SHP77 treated with DMSO at 0.1 percent for 48 hours (cell line): ENCODE measurements at places on chromosomes 13 and 19.
A peak's percentile ranks its signal among the peaks of the same experiment; 100 is the strongest.

DNA sequence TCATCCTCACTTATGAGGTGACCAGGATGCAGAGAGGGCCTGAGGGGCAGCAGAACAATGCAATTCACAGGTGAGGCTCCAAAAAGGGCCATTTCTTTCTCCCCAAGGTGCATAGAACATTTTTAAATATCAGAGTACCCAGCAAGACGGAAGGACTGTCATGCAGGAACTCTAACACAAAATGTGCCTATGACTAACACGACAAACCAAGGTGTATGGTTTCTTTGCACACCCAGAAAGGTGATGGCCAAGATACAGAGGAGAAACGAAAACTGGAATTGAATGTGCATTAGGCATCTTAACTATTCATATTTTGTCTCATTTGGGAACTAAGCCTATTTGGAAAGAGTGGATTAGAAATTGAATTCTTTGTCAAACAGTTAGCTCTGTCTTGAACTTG lies 29.9 kb downstream of the SHISA2 start:
- no peak for DNase-seq

DNA sequence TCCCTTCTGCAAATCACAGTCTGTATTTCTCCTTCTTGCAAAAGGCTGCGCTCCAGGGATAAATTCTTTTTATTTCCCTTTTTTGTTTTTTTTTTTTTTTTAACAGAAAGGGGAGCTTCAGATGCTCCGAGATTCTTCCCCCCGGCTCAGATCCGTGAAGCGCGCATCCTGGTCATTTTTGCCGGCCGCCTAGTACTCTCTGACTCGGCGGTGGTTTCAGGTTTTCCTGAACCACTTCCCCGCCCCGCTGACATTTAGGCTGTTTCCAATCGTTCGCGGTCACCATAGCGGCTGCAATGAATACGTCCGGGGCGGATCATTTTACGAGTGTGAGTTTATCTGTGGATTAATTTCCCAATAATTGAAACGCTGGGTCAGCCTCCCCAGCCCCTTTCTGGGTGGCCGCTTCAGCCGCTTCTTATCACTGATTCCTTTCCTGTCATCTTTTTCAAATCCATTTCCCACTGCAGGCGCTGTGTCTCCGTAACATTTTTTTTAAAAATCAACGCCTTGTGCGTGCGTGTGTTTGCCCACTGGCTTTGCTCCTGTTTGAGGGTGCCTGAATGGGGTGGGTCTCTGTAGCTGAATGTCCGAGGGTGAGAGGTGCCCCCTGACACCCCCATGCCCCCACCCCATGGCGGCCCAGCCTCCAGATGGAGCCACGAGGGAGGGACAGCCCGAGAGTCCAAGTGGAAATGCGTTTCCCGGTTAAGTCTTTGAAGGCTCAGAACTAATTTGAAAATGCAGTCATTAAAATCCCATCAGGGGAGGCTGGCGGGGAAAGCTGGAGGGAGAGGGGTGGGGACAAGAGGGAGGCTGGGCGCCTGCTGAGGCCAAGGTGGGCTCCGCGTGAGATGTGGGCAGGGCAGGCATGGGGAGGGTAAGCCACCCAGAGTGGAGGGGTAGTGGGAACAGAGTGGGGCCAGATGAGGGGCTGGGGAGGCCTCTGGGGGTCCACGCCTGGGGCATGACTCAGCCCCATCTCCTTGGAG lies 10.6 kb downstream of the ONECUT3 start:
- DNase-seq, result no peak

DNA sequence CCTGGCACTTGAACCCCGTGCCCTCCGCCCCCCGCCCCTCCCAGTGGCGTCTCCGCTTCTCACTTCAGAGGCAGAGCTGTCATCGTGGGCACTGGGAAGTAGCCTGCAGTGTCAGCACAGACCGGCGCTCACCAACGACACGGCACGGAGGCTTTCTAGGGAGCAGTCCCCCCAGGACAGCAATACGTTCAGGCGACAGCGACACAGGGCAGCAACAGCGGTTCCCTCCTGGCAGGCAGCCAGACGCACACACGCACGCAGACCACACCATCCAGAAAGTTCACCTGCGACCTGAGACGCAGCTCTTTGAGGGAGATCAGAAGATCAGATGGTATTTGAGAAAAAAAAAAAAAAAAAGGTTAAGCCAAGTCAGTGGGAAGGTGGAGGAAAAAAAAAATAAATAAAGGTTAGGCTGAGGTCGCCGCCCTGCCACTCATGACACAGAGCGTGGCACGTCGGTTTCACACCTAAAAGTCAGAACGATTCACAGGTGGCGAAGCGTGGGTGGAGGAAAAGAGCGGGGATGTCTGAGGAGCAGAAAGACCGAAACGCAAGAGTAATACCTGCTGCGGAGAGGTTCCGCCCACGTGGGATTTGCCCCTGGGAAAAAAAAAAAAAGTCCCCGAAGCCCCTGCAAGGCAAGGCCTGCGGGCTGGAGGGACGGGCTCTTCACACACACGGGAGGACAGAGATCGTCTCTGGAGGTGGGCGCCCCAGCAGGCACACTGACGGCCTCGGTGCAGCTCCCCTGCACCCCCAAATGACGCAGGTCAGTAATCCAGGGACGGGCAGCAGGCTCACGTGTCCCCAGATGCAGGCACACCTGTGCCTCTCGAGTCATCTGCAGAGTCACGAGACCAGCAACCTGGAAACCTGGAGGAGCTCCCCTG lies 94.5 kb downstream of the GNG7 start:
- no peak for DNase-seq

DNA sequence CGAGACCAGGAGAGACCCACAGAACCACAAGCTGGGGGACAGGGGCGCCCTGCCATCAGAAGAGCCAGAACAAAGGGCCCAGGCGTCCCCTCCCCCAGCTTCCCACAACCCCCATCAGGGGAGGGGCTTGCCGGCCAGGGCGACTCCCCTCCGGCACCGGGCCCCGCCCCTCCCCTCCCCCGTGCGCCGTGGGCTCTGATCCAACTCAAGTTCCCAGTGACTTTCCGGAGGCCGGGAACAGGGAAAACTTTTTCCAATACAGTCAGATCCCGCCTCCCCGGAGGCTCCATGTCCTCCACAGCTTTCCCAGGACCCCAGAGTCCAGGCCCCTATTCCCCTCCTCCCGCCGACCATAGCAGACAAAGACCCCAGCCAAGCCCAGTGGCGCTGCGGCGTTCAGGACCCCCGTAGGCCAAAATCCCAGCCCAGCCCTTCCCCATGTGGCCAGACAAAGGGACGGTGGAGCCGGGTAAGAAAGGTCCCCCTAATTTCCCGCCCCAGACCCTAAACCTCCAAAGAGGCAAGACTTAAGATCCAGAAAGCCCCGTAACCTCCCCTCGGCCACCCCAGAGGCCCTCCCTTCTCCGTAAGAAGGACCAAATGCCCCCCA lies 673 bp downstream of the TEAD2 start:
- DNase-seq, result no peak

DNA sequence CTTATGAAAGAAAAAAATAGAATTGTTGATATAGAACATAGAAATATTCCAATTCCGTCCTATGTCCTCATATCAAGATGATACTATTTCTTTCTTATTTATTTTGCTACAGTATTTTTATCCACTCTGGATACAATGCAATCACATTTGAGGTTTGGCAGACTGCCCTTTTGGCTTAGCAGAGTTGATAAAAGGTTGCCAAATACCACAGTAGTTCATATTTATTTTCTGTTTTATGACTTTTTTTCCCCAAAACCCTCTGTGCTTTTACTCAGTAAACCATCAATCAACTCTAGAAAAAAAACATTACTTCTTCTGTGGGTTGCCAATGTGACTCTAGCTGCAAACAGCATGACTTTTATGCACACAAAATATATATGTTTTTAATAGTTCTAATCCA lies 424.5 kb downstream of the PCDH9 start:
- no peak for DNase-seq

DNA sequence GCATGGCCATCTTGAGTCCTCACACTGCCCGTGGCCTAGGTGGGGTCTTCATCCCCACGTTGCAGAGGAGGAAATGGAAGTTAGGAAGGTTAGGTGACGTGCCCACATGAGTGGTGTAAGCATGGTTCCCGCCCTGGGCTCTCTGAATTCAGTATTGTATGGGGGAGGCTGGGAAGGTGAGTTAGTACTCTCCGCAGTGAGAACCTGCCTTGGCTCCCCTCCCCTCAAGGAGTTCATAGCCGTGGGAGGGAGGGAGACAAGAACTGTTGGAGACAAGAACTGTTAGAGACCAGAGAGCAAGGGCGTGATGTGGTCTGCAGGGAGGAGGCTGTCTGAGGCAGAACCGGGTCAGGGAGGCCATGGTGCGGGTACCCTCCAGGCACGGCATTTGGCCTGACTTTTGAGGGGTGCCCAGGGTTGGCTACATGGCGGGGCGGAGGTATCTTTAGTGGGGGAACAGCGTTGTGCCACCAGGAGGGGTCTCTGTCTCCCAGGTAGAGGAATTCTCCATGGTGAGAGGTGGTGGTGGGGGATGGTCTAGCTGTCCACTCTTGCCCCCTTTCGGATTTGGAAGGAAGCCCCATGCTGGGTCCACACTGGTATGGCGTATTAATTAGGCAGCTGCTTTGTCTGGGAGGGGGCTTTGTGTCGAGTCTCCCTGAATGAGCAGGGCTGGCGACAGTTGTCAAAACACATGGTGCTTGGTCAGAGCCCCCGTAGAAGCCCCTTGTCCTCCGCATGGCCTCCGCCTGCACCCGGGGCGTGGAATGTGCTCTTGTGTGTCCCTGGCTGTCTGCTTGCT lies 45.8 kb downstream of the CAPN12 start:
- no peak for DNase-seq

- DNase-seq, result peak; percentile 84
Observed at GRCh38 chr19:38849147-38849859, 483 bp downstream of the HNRNPL start.

DNA sequence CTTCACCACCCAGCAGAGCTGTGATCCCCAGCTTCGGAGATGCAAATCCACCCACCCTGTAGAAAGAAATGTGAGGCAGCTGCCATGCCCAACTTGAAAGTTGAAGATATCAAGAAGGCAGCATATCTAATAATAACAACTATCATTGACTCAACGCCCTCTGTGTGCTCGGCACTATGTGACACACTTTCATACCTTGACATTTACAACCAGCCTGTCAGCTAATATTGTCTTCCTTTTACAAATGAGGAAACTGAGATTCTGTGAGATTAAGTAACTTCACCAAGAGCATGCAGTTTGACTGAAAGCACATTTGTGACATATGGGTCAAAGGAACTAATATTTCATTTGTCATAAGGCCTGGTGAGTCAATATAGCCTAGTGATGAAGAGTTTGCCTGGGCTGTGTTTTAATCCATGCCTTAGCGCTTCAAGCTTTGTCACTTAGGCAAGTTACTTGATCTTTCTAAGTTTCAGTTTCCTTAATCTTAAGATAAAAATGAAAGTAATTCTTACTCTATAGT lies 137.0 kb downstream of the FLT1 start:
- no peak for DNase-seq

DNA sequence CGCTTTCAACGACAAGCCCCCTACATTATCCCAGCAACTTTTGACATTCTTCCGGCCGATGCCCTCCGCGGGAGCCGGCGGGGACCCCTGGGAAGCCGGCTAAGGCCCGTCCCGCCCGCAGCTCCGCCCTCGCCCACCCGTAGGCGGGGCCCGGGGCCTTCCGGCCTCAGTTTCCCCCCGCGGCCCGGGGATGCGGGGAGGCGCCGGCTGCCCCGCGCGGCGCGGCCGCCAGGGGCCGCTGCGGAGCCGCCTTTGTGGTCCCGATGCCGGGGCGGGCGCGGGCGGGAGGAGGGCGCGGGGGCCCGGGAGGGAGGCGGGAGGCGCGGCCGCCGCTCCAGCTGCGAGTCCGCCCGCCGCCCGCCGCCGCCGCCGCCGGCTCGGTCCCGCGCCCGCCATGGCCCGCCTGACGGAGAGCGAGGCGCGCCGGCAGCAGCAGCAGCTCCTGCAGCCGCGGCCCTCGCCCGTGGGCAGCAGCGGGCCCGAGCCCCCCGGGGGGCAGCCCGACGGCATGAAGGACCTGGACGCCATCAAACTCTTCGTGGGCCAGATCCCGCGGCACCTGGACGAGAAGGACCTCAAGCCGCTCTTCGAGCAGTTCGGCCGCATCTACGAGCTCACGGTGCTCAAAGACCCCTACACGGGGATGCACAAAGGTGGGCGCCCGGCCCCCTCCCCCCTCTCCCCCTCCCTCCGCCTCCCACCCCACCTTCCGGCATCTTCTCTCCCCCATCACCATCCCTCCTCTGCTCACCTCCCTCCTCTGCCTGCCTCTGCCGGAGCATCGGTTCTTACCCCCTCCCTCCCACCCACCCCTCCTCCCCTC lies at the start of gene CELF5:
CELF5 (plus strand) TSS at position 316 of the 823 bp plus-strand sequence; CDS start at position 395, 79 bp downstream.
- DNase-seq, result no peak
